ENCODE measurements at places on chromosomes 1 and 21.

DNA sequence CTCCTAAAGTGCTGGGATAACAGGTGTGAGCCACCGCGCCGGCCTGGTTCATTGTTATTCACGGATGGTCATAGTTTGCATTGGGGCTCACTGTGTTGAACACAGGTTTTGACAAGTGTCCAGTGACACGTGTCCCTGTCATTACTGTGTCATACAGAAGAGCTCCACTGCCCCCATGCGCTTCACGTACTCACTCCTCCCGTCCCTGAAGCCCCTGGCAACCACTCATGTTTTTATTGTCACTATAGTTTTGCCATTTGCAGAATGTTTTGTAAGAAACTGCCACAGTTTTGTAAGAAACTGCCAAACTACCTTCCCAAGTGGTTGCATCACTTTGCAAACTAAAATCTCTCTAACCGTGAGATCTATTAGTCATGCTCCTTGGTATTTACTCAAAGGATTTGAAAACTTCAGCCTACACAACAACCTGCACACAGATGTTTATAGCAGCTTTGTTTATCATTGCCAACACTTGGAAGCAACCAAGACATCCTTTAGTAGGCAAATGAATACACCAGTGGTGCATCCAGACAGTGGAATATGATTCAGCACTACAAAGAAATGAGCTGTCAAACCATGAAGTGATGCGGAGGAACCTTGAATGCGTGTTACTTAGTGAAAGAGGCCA is 163.2 kb upstream of the COL6A1 start:
- DNase-seq = peak; percentile 6

- DNase-seq = no peak
These were observed 141.6 kb upstream of the KLHDC7A start for GRCh38 chr1:18339161-18339560.

GRCh38 chr1:203624341-203624712 is 2.3 kb upstream of the ATP2B4 start:
- no peak for DNase-seq

GRCh38 chr1:69836971-69837636 is 269.4 kb downstream of the LRRC7 start:
- no peak for DNase-seq

GRCh38 chr21:45985471-45986315 is 4.1 kb downstream of the COL6A1 start:
- no peak for DNase-seq

DNA sequence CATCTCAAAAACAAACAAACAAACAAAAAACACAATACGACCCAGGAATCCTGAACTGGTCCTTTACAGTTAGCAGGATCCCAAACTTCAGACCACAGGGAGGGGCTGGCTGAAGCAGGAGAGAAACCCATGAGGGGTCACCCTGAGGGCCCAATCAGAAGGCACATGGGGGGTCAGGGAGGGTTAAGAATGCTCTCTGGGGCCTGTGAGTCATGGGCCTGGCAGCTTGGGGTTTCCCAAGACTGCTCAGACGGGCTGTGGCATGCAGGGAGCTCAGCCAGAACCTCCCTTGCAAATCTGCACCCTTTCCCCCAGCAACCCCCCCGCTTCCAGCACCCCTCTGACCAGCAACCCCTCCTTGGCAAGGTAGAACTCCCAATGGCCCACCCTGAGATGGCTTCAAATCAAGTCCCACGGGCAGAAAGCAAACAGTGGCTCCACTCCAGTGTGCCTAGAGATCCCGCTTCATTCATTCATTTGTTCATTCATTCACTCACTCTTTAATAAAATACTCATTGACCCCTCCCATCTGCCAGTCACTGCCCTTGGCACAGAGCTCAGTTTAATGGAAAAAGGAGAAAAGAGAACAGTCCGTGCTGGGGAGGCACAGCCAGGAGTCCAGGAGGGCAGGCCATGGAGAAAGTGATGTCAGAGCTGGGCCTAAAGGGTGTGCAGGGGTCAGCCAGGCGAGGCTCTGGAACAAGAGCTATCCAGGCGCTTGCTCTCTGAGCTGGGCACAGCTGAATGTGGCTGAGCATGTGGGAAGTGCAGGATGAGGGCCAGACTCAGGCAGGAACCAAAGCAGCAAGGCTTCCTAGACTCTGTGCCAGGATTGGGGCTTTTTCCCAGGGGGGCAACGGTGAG is 8.2 kb downstream of the UQCRHL start:
- peak; percentile 58 for DNase-seq

GRCh38 chr1:201026836-201027235 is 3.3 kb upstream of the KIF21B start:
- DNase-seq = no peak

GRCh38 chr21:46054031-46054430 is 43.9 kb upstream of the COL6A2 start:
- no peak for DNase-seq

DNA sequence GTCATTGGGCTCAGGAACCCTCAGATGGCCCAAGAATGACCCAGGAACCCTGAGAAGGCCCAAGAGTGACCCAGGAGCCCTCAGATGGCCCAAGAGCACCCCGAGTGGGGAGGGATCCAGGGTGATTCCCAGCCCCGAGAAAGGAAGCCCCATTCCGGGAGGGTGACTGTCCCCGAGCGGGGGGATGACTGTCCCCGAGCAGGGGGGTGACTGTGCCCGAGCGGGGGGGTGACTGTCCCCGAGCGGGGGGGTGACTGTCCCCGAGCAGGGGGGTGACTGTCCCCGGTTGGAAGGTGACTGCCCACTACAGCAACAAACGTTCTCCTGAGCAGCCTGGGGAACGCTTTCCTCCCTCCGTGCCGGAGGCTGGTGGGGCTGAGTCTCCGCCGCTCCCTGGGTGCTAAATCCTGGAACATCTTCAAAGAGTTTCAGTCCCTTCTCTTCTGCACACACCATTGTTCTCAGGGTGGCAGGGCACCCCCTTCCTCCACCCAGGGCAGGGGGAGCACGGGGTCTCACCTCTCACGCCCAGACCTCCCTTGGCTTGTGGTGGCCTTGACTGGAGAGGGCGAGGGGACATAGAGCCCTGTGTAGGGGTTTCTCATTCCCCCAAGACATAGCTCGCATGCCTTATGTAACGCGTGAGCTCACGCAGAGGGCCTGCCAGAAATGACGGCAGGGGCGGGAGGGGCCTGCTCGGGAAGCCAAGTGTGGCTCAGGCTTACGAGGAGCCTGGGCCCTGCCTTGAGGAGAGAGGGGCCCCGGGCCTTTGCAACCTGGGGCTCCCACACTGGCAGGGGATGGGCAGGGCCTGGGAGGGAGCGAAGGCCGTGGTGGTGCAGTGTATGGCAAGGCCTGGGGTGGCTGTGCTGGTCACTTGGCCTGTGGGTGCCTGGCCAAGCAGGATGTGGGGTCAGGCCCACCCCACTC is 14.3 kb upstream of the SKI start:
- DNase-seq = no peak

GRCh38 chr1:147246910-147247655 is 4.6 kb downstream of the CHD1L start:
- DNase-seq = peak; percentile 76

DNA sequence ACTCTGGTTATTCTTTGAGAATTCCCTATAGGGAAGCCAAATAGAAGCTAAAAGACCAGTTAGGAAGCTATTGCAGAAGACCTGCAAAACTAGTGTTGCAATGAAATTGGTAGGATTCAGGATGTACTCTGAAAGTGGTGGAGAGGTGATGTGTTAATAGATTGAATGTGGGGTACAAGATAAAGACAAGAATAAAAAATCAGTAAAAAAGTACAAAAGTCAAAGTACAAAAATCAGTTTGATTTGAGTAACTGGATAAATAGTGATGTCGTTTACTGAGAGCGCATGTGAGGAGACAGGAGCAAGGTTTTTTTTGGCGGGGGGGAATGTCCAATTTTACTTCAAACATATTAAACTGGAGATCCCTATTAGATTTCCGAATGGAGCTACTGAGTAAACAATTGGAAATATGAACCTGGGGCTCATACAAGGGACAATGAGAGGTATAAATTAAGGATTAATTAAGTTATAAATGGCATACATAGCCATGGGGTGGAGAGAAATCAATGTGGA is 2.5 kb upstream of the DCAF8 start:
- no peak for DNase-seq

- DNase-seq = no peak
These were observed 34.6 kb upstream of the LHX8 start for GRCh38 chr1:75099581-75099980.

DNA sequence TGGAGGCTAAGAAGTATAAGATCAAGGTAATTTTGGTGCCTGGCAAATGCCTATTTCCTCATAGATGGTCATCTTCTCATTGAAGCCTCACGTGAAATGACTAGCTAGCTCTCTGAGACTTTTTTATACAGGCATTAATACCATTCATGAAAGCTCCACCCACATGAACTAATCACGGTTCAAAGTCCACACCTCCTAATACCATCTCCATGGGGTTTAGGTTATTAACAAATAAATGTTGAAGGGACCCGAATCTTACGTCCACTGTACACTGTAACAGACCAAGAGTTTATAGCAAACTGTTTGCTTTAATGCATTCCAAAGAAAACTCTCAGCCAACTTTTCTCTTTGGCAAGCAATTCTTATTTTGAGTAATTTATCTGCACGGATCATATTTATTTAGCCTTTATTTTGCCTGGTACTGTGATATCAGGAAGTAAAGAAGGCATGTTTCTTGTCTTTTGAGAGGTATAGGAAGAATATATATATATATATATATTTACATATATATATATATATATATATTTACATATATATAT is 296.1 kb upstream of the LRRC7 start:
- DNase-seq = no peak

- DNase-seq = peak; percentile 69
These were observed 19.5 kb upstream of the TTC39A start for GRCh38 chr1:51349862-51350261.

GRCh38 chr1:95426772-95427171 is 192.8 kb downstream of the RWDD3 start:
- DNase-seq = no peak

DNA sequence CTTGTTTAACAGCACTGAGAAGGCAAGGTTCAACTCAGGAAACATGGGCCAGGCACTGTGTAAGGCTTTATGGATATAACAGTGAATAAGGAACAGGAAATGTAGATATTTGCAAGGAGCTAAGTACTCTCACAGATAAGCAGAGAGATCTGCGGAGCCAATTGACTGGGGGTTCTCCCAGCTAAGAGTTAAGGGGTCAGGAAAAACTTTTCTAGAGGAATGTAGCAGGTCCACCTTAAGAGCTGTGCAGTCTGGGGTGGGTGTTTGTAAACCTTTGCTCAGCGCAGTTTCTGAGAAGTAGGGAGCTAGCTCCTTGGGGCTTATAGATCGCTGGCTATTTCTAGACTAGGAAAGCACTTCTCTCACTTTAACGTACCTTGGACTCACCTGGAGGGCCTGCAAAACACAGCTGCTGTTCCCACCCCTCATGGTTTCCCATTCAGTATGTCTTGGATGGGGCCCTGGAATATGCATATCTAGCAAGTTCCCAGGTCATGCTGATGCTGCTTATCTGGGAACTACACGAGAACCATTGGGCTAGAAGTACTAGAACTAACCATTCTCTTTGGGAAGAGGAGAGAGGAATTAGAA is 51.7 kb downstream of the TLCD4 start:
- DNase-seq = no peak

DNA sequence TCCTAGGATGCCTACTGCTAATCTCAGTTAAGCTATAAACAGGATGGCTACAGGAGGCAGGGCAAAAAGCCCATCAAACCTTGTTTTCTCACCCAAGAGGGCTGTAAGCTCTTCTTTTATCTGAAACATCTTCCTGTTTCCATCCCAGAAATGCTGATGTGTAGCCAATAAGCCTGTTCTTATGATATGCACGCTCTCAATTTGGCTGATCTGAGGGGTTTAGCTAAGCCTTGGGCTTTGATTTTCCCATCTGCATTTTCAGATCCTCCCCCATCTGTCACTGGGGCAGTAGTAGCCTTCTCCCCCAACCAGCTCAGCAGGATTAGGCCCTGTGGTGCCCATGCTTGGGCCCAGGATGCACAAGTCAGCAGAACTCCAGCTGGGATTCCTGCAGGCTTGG is 105.0 kb downstream of the BRINP2 start:
- DNase-seq = no peak

GRCh38 chr21:34779860-34780259 is 111.1 kb downstream of the CLIC6 start:
- DNase-seq = no peak

DNA sequence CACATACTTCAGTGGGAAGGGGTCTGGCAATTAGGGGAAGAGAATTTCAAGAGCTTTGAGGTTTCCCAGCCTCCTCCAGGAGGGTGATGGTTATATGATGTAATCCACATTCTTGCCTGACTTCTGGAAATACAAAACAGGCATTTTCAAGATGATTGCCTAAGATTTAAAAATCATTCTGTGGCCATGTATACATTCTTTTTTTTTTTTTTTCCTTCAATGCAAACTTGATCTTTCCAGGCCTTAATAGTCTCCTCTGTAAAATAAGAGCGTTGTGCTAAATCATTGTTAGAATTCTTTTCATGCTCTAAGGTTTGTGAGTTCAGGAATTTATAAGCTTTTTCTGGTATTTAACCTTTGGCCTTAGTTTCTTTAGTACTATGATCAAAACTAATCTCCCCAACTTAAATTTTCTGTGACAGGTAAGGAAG is 192.3 kb upstream of the HMCN1 start:
- DNase-seq = peak; percentile 32

DNA sequence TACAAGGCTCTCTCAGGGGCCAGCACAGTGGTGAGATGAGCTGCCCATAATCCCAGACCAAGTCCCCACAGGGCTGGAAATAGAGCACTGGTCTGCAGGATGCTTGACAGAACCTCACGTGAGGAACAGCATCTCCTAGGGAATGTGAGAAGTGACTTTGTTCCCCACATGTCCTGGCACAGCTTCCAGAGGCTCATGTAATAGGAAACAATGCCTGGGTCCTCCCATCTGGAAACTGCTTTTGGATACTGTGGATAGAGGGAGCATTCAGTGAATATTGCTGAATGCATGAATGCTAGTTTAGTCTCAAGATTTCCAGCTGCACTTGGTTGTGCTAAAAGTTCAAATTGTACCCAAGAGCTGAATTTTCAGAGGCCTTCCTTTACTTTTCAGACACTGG is 146.2 kb downstream of the TNR start:
- DNase-seq = no peak

- no peak for DNase-seq
These were observed 94.1 kb downstream of the PCBP3 start for GRCh38 chr21:45737485-45738166.

- DNase-seq = no peak
These were observed 250.2 kb downstream of the KIF26B start for GRCh38 chr1:245404952-245405351.

GRCh38 chr1:30451532-30452125 is 271.8 kb downstream of the MATN1 start:
- no peak for DNase-seq

- DNase-seq = no peak
These were observed 5.4 kb downstream of the SH2D5 start for GRCh38 chr1:20726932-20727745.

Measured in inflammatory macrophage treated with lipopolysaccharide for 1 hour (primary cell).